ENCODE measurements at places on chromosomes 4 and X.

DNA sequence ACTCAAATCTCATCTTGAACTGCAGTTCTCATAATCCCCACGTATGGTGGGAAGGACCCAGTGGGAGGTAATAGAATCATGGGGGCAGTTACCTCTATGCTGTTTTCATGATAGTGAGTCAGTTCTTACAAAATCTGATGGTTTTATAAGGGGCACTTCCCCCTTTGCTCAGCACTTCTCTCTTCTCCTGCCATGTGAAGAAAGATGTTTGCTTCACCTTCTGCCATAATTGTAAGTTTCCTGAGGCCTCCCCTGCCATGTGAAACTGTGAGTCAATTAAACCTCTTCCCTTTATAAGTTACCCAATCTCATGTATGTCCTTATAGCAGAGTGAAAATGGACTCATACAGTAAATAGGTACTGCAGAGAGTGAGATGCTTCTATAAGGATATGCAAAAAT, 1050.6 kb upstream of the GRIA3 start:
- DNase-seq = no peak

DNA sequence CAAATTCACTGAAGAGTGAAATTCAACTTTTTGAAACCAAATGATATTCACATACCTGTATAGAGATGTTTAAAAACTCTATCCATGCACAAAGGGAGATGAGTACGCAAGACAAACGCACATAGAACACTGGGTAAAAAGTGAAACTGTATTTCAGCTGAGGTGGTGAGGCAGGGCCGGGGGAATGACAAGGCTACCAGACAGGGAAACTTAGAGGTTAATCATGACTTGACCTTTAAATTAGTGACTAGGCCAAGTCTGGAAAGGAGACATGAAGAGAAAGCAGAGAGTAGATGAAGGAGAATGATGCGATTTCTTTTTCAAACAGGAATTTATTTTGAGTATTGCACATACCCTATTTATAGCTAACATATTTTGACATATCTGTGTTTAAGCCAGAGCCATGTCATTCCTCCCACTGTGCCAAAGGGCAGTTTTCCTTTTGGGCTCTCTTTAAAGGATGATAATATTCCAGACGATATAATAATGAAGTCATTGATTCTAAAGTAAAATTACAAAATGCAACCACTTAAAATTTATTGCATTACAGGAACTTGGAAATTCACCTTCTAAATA, 49.4 kb downstream of the ARHGEF6 start:
- no peak for DNase-seq

GRCh38 chr4:82500435-82501153, 61.2 kb downstream of the TMEM150C start:
- DNase-seq = no peak

DNA sequence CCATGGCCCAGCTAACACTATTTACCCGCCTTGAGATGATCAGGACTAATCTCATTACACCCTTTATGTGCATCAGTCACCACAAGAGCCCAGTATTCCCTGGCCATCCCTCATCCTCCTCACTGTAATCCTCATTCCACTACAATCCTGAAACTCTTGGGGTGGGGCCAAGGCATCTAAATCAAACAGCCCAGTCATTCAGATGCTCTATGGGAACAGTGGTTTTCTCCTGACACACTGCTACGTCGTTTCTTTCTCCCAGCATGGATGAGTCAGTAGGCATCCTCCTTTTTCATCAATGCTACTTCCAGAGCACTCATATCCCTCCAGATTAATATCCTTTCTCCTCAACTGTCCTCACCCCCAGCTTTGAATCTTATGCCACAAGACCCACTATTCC, 5.6 kb downstream of the SDAD1 start:
- DNase-seq = no peak

GRCh38 chr4:125121581-125121980, 193.2 kb upstream of the FAT4 start:
- no peak for DNase-seq

- DNase-seq = no peak
Observed at GRCh38 chr4:69731847-69732246, 28.6 kb downstream of the SULT1B1 start.

- DNase-seq = no peak
Observed at GRCh38 chr4:147747787-147748454, 16.0 kb downstream of the ARHGAP10 start.

All from NAMALWA (cell line).